ENCODE measurements at places on chromosomes 6 and 20.

- no peak for DNase-seq
These were observed 251.6 kb downstream of the ERMARD start for GRCh38 chr6:170003027-170003426.

DNA sequence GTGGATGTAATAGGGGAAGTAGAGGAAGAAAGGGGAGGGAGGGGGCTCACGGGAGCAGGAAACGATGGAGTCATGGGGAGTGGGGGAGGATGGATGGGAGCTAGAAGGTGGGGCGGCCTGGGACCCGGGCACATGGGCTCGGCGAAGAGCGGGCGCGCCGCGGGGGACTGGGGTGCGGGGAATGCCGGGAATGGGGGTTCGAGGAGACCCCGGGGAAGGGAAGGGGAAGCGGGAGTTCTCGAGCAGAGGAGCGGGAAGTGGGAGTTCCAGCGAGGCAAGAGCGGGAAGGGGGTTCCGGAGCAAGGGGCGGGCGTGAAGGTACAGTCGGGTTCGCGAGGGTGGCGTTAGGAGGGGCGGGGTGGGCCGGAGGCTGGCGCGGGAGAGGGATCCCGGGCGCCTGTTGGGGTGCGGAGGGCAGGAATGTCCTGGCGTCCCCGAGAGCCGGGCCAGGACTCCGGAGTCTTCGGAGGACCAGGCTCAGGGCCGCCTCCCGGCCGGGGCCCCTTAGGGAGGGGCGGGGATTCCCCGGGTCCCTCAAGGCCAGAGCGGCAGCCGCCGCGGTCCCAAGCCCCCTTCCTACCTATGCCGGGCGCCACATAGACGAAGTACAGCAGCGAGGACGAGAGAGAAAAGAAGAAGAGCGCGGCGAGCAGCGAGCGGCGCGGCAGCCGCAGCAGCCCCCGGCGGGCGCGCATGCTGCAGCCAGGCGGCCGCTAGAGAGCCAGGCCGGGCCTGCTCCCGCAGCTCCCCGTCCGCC lies 504 bp downstream of the B4GALT5 start:
- DNase-seq = no peak

GRCh38 chr6:85866758-85867401 lies 224.2 kb upstream of the SYNCRIP start:
- DNase-seq = no peak

- DNase-seq = no peak
These were observed 31.1 kb downstream of the UTRN start for GRCh38 chr6:144315981-144316861.

- no peak for DNase-seq
These were observed 134.7 kb downstream of the PACRG start for GRCh38 chr6:162862462-162862861.

DNA sequence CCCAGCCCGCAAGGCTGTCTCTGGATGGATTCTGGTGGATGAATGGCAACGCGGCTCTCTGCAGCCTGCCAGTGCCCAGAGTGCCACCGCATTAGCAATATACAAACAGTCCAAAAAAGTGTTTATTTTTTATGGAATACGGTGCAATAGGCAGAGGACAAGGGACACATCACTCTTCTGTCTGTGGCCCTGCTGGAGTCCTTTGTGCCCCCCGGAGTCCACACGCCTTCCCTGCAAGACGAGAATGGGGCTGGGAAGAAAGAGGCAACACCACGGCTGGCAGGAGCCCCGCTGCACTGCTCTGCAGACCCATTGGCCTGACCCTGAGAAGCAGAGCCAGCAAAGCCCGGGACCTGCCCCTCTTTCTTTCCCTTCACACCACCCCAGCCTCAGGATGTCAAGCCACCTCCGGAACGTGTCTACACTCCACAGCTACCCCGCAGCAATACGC lies 196.3 kb downstream of the SYNDIG1 start:
- DNase-seq = no peak

- no peak for DNase-seq
These were observed 649.8 kb upstream of the SLC35B3 start for GRCh38 chr6:9085054-9085708.

DNA sequence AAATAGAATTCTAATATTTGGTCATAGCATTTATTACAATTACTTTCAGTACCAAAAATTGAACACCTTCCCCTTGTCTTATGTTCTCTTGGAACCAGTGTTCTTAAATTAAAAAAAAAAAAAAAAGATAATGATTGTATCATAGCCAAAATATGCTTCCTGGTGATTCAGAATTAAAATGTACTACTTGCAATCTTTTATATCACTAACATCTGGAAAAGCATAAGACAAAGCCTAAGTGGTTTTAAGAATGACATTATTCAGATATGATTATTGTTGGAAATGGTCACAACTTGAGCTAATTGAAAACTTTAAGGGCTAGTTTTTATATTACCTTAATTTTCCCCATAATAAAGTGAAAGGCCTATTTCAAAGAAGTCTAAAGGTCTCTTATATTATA lies 493.3 kb upstream of the MARCKS start:
- DNase-seq = no peak

GRCh38 chr6:129701721-129702455 lies 8.1 kb downstream of the ARHGAP18 start:
- no peak for DNase-seq

DNA sequence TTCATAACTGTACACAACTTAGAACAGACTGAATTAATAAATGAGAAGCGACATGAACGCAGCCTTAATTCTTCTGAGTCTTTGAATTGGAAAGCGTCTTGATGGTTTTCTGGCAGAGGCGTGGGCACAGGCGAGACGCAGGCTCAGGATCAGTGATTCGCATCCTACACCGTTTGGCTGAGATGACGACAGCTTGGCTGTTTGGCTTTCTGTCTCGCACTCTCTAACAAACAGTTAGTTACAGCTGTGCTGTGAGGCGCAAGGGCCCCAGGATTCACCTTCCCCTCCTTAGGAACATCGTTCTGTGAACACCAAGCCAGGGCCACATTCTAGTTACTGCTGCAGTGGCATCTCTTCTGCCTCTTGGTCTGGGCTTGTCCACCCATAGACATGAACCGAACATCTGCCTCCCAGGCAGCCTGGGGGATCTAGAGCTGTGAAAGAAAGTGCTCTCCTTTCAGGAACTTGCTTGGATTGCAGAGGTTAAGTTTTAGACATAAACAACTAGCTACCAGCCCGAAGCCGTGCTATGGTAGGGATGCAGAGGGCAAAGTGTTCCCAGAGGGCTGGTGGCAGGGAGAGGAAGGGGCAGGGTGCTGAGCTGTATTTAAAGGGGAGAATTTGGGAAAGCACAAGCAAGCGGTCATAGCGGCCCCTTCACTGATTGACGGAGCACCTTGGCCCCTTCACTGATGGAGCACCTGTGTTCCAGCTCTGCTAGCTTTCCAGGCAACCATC lies 49.6 kb downstream of the TCP11 start:
- DNase-seq = no peak

- no peak for DNase-seq
These were observed 136.9 kb downstream of the CD83 start for GRCh38 chr6:14254505-14254904.

- no peak for DNase-seq
These were observed 130.7 kb downstream of the RNASET2 start for GRCh38 chr6:166825553-166826145.

GRCh38 chr6:168960551-168961263 lies 292.9 kb downstream of the THBS2 start:
- DNase-seq = no peak

GRCh38 chr6:108434222-108434621 lies 126.5 kb upstream of the FOXO3 start:
- no peak for DNase-seq

DNA sequence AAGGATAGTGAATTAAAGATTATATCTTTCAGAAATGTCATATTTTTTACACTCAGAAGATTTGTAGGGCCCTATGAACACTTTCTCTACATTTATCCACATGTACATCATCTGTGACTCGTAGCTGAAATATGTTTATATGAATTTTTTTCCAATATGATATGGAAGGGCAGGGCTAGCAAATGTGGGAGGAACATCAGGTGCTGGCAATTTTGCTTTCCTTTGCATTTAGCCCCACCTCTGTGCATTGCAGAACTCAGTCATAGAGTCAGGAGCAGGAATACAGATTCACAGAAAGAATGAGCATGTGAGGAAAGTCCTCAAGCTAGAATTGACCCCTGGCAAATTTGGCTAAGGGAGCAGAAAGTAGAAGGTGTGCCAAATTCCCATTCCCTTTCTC lies 129.9 kb downstream of the CRYBG1 start:
- DNase-seq = no peak

DNA sequence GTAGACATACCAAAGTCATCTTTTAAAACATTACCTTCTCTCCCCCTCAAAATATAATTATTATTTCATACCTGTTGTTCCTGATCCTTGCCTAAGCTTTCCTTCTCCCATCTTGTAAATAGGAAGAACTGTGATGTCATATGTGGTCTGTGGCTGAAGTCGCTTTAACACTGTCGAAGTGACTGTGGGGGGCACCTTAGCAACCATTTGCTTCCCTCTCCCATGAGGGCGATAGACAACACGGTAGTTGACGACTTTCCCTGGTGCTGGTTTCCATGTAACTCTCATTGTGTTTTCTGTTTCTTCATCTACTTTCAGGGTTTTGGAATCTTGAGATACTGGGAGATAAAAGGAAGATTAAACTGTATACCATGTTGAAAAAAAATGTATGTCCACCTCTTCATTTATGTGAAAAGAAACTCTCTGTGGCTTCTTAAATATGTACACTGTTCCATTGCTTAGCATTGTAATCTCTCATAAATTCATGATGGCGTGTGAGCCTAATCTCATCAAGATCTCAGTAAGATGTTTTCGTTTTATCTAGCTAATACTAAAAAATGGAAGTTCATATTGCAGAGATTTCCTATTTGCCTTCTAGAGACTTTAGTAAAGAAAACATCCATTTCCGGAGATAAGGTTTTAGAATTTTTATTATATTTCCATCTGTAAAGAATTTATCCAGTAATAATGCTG lies 49.5 kb downstream of the COL12A1 start:
- no peak for DNase-seq

- no peak for DNase-seq
These were observed 373.5 kb upstream of the BTBD3 start for GRCh38 chr20:11544029-11544678.

- no peak for DNase-seq
These were observed 28.4 kb downstream of the CASP8AP2 start for GRCh38 chr6:89858041-89858440.

- no peak for DNase-seq
These were observed 252.8 kb upstream of the CDH4 start for GRCh38 chr20:60999250-60999649.

GRCh38 chr6:43278524-43279078 lies 19.5 kb upstream of the SLC22A7 start:
- DNase-seq = no peak

DNA sequence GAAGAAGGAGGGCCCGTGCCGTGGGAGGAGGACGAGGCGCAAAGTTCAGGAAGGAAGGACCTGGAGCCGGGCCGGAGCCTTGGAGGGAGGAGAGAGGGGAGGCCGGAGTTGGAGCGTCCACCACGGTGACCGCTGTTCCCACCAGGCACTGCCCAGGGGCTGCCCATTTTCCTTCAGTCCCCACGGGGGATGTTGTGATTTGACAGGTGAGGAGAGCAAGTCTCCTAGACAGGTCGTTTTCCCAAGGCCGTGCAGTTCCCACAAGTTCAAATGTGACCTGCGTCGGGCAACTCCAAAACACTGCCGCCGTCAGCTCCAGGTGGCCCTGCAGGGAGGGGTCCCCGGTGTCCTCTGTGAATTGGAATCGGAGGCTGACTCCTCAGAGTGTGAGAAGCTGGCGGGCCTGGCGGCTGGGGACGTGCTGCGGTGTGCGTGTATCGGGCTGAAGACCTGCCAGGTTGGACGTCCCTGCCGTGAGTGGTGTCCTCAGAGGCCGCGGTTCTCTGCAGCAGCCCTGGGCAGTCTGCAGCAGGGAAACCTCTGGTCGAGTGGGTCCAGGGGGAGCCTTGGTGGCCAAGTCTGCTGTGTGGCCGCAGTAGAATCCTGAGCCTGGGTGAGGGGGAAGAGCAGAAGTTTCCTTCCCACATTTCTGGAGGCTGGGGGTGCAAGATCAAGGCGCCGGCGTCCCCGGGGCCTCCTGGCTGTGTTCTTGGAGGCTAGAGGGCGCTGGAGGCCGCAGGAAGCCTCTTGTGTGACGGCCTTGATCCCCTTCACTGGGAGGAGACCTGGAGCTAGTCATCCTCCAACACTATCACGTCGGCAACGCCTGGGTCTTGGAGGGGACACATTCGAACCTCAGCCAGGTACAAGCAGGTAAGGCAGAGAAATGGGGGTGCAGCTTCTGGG lies 115.1 kb upstream of the FRMD1 start:
- no peak for DNase-seq

DNA sequence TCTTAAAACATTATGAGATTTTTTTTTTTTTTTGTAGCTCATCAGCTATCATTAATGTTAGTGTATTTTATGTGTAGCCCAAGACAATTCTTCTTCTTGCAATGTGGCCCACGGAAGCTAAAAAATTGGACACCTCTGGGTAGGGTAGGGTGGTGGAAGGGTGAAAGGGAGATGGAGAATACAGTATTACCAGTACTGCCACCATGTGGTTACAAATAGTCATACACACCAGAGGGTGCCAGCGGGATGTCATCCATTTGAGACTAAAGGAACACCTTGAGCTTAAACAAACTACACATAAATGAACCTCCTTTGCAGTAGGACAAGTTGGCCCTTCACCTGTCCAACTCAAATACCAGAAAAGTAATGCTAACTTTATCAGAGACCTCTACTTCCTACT lies 601.9 kb downstream of the HTR1B start:
- DNase-seq = no peak

- DNase-seq = no peak
These were observed 7.7 kb upstream of the GJA10 start for GRCh38 chr6:89886378-89887120.

GRCh38 chr6:11211254-11211653 lies 21.2 kb downstream of the NEDD9 start:
- no peak for DNase-seq

GRCh38 chr6:71011871-71012371 lies 55.1 kb upstream of the B3GAT2 start:
- DNase-seq = no peak

DNA sequence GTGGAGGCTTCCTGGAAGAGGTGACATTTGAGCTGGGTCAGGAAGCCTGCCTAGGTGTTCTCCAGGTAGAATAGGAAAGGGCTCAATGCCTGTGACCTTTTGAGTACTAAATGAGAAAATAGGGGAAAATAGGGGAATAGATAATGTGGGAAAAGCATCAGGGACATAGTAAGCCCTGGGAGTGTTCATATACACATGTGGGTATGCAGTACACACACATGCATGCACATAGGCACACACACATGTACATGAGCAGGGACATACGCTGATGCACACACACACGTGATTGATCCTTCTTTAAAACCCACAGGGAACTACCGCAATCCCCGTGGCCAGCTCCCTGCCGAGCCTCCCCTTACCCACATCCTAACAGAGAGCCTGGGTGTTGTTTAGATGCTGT lies 351.7 kb downstream of the CDH4 start:
- no peak for DNase-seq

Measured in CD8-positive, alpha-beta memory T cell (primary cell).